ENCODE measurements at places on chromosomes 7 and 10.

DNA sequence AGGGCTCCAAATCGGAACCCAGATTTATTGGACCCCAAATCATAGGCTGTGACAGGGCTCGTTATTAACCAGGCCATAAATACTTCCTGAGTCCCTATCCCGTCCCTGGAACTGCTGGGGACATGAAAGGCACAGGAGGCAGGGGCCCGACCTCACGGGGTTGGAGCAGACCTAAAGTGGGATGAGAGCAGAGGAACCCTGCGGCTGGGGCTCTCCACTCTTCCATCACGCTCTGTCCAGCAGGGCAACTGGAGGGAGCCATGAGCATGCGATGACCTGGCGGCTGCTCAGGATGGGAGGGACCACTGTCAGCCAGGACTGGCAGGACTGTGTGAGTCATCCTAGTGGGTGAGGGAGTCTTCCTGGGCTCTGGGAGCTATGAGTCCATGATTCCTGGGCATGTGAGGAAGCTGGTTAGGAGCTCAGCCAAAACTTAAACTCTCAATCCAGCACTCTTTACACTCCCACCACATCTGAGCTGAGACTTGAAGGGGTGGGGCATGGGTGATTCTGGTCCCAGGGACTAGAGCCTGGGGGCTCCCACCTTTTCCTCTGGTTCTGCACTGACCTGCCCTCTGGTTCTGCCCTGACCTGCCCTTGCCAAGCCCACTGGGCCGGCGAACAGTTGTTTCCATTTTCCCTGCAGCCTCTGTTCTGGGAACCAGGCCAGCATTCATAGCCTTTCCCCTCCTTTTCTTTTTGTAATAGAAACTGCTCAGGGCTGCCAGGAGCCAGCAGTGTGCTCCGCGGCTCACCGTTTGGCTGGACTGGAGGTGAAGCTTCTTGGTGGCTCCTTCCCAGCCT is 47.1 kb downstream of the SYPL1 start:
- DNase-seq, result no peak

DNA sequence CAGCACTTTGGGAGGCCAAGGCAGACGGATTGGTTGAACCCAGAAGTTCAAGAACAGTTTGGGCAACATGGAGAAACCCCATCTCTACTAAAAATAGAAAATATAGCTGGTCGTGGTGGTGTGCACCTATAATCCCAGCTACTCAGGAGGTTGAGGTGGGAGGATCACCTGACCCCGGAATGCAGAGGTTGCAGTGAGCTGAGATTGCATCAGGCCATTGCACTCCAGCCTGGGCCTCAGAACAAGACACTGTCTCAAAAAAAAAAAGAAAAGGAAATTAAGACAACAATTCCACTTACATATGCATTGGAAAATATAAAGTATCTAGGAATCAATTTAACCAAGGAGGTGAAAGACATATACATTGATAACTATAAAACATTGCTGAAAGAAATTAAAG is 7.2 kb upstream of the OGDH start:
- no peak for DNase-seq

DNA sequence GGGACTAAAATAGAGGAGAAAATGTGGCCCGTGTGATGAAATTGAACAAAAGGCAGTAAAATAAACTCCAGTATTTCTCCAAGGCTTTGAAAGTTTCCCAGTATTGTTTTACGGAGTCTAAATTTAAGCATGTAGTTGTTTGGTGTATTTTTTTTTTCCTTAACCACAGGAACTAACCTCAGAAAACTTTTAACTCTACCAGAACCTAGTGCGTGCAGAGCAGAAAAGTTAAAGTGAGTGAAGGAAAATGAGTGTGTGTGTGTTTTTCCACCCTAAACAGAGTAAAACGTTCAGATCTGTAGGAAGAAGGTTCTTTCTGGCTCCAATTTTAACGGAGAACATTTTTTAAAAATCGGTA is 812 bp downstream of the PROSER2 start:
- no peak for DNase-seq

- no peak for DNase-seq
Observed at GRCh38 chr7:92988051-92988450, 129.7 kb downstream of the SAMD9 start.

DNA sequence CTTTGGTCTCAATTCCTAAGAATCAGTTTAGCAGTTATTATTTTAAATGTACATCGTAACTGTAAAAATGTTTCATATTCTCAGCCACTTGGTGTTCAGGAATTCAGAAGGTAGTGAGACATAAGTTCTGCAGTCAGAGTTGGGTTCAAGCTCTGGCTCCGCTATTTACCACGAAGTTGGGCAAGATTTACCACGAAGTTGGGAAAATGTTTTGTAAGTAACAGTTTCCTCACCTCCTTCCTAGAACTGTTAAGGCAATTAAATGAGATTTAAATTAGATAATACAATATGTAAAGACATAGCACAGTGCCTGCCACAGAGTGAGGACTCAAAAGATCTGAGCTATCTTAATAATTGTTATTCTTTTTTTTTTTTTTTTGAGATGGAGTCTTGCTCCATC is 16.3 kb upstream of the ABLIM1 start:
- no peak for DNase-seq

DNA sequence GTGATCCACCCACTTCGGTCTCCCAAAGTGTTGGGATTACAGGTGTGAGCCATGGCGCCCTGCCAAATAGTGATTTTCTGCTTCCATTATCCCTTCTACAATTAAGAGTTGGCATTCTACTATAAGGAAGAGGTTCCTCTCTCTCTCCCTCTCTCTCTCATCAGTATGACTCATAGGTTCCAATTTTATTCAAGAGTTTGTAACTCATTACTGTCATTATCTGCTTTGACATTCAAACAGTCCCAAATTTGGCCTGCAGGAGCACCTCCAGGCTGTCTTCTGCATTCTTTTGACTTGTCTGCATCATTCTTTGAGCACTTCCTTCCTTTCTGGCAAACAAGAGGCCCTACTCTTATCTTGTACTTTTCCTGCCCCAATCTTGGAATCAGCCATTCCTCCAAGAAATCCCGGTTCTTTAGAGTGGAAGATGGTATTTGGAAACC is 33.2 kb upstream of the CALU start:
- no peak for DNase-seq

GRCh38 chr7:92693519-92693918 is 103.3 kb upstream of the FAM133B start:
- DNase-seq, result no peak

DNA sequence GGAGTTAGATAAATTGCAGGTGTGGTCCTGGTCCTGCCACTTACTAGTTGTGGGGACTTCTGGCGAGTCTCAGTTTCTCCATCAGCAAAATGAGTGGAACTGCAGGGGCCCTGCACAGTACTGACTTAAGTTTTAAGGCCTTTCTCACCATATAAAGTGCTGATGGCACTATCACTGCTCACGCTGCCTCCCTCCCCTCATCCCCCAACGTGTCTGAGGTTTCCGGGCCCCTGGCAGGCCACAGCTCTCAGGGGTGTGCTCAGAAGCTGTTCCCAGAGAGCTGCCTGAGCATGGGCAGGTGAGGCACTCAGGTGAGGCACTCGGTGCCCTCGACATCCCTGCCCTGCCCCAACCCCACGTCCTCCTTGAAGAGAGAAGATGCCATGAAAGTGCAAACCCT is 74.2 kb downstream of the VOPP1 start:
- no peak for DNase-seq

GRCh38 chr7:126065766-126066165 is 1136.1 kb upstream of the POT1 start:
- DNase-seq, result no peak

GRCh38 chr7:31122649-31123058 is 70.5 kb downstream of the ADCYAP1R1 start:
- DNase-seq, result peak; percentile 27

- peak; percentile 86 for DNase-seq
Observed at GRCh38 chr10:30534465-30535144, 94.9 kb downstream of the LYZL2 start.

- DNase-seq, result no peak
Observed at GRCh38 chr7:142890874-142891485, 5.4 kb upstream of the TRPV6 start.

DNA sequence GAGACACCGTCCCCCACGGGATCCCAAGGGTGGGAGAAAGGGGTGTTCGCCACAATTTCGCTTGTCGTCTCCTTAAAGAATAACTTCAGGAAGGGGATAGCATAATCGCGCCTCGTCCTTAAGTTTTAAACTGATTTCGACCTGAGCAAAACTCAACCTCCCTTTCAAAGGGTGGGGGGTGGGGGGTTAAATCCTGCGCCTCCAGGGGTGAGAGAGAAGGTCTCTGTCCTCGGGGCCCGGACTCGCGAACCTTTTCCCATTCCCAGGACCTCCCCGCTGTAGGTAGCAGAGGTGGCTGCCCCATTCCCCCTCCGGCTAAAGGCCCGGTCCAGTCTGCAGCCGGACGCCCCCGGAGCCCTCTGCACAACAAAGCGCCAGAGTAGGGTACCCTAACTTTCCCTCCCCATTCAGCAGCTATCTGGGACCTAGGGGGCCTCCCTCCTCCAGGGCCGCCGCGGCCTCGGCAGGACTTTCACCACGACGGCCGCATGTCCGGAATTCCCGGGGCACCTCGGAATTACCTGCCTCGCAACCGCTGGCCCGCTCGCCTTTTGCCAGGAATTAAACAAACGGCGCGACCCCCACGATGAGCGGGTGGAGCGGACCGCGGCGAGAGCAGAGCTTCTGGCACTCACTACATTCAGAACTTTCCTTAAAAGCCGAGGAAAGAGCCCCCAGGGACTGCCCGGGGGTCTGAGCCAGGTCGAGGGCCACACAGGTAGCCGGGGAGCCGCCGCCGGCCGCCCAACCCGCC is 1.7 kb downstream of the CDK6 start:
- no peak for DNase-seq

GRCh38 chr7:55261386-55261770 is 103.8 kb upstream of the LANCL2 start:
- no peak for DNase-seq

GRCh38 chr7:153835712-153836265 is 216.4 kb upstream of the DPP6 start:
- no peak for DNase-seq

- no peak for DNase-seq
Observed at GRCh38 chr10:35928748-35929147, 286.7 kb upstream of the FZD8 start.

GRCh38 chr10:26000971-26001370 is 66.9 kb downstream of the MYO3A start:
- DNase-seq, result no peak

GRCh38 chr7:123864966-123865365 is 20.0 kb downstream of the HYAL4 start:
- no peak for DNase-seq

- DNase-seq, result no peak
Observed at GRCh38 chr7:153399554-153399940, 640.0 kb downstream of the ACTR3B start.

DNA sequence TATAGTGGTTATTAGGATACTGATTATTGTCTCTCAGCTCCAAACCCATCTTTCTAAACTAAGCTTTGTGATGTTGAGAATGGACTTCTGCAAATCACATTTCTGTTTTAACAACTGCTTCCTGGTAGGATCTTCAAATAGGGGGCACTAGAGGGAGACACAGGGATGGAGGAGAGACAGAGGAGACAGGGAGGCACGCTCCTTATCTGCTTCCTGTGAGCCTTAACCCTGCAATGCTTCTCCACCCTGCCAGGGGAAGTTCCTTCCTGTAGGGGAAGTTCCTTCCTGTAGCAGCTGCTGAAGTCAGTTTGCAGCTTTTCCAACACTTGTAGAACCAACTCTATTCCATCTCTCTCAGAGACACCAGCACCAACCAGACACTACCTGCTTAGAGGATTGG is 847.2 kb downstream of the CCSER2 start:
- no peak for DNase-seq

GRCh38 chr10:29109707-29110571 is 178.9 kb upstream of the LYZL1 start:
- no peak for DNase-seq

- DNase-seq, result no peak
Observed at GRCh38 chr10:60905580-60905979, 38.4 kb downstream of the RHOBTB1 start.

DNA sequence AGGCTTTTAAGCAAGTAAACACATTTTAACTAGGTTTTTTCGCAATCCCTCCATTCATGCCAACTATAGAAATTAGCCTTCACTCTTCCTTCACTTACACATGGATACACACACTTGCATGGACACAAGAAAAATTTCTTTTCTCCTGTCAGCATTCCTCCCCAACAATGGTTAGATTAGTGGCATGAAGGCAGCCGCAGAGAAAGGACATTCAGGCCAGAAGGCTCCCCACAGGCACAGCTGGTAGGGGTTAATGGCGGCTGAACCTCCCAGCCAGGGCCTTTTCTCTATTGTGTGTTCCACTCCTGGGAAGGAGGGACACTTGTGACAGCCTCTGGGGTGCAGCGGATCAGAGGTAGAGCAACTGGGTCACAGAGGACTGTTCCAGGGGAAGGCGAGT is 255.0 kb upstream of the SP8 start:
- no peak for DNase-seq

DNA sequence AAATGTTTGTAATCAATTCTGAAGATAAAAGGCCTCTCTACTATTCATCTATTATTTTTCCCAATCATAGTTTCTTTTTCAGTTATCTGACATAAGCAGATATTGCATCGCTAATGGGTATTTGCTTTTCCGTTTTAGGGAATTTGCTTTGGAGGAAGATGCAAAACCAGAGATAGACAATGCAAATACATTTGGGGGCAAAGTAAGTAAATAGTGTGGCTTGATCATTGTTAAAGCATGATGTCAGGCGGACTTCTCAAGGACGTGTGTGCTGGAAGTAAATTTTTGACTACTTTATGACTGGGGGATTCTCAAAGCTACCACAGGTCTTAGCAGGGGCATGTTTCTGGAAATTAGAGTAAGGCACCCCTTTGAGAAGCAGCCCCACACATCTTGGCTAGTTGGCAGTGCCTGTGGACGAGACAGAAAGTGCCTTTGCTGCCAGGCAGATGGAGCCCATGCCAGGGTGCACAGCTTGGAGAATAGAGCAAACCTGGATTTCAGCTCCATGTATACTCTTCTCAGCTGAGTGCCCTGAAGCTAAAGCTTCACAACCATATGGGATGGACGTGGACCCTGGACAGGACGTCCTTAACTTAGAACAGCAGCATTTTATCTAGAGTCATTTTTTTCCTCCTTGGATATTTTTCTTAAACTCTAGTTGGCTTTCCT is 68.6 kb downstream of the SRI start:
- no peak for DNase-seq

DNA sequence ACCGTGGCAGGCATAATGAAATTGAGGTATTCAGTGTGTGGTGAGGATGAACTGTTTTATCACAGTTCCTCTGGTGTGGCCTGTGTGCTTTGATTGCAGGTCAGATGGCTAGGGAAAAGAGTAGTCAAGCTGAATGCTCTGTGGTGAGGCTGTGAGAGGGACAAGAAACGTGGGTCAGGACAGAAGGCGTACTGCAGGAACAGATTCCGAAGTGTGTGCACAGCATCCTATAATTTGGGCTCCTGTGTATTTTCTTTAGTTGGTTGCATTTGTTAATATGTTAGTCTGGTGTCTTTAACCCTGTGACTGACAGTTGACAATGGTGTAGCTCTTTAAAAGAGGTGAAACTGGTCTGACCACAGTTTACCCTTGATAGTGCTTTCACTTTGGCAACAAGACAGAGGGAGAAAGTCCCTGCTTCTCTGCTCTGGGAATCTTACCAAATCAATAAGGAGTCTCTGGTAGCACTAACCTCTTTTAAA is 76.5 kb downstream of the AUTS2 start:
- no peak for DNase-seq

Data from B cell (primary cell).